ENCODE measurements at places on chromosomes 7 and 10.

DNA sequence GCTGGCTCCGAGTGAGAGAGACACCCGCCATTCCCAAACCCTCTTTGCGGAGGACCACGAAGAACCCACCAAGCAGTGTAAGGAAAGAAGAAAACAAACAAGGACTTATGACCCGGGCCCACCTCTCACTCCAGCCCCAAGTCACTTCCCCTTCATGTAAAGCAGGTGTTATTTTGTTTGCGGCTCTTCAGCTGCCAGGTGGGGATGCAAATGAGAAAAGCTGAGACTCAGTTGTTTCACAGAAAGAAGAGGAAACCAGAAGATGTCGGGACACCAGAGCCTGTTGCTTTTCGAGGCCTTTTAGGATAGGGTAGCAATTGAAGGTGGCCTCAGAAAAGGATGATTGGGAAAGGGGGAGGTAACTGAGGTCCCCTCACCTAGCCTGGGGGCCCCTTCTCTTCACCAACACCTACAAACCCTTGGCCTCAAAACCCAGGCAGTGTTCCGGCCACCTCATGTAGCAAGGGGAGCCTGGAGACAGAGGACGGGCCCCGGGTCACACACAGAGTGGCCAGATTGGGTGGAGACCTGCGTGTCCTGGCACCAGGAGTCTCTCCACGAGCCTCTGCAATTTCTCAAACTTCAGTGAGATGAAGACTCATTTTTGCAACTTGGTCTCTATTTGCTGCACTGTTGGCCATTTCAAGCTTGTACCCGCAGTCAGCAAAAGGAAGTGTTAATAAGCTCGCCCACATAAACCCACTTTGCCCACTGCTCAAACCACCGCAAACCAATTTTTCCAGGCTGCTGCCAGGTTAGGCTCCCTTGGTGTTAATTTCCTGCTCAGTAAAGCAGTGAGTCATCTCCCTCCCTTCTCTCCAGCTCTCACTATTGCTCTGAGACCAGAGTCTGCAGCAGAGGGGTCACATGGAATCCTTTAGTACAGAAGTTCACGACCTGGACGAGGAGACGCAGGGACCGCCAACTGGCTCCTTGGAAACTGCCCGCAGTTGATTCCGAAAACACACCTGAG is 45.5 kb downstream of the AOC1 start:
- no peak for DNase-seq

GRCh38 chr7:30924624-30925023 is 13.0 kb downstream of the AQP1 start:
- DNase-seq = no peak

DNA sequence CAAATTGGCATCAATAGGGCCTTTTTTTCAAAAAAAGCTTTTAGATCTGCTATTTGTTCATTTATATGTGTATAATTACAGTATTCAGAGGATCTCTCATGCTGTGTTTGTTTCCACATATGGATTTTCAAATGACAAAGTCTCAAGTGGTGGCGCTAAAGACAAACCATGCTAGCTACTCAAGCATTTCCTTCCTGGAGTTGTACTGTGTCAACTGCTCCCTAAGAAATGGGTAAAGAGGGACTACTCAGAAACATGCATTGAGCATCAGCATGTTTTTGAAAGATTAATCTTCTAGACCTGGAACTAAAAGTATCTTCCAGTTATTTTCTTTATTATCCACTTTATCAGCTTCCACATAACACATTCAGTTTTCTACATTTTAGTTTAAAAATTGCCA is 12.7 kb downstream of the CNTNAP2 start:
- no peak for DNase-seq

DNA sequence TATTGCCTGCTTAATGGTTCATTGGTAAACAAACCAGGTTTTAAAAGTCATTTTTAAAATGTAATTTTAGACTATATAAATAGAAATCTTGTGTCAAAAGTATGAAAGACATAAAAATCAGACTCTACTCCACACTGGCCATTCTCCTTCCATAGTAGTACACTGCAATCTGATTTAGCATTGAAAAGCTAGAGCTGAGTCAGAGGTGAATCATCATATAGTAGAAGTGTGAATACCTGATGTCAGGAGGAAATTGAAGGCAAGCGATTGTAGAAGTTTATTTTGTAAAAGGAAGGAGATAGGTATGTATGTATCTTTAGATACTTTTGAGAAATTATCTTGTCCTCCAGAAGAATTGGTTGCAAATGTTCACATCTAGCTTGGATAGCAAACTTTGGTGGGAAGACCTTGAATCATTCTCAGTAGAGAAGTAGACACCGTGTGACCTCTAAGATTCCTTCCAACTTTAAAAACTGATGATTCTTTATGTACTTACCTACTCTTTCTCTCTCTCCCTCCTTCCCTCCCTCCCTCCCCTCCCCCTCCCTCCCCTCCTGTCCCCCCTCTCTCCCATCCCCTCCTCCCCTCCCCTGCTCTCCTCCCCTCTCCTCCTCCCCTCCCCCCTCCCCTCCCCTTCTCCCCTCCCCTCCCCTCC is 88.1 kb downstream of the BTAF1 start:
- DNase-seq = no peak

DNA sequence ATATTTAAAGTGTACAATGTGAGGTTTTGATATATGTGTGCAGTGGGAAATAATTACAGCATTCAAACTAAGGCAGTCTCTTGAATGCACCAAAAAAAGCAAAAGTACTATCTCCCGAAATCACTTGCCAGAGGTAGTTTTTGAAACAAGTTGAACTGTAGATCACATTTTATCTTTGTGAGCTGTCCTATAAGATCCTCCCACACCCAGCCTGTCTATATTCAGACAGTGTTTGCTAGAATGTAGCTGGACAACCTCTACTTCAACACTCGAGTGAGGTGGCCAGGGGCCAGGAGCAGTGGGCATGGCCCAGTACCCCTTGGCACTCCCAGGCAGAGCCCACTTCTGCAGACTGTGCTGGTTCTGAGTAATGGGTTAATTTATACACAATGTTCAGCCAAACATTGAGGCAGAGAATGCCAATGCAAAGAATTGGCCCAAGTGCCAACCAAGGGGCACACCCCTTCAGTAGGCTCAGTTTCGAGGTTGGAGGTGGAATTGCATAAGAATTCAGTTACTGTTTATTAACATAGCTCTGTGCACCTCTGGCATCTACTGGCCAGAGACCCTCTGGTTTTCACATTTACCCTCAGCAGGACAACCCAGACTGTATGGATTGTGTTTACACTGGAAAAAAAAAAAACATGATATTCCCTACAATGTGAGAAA is 70.5 kb downstream of the AHR start:
- DNase-seq = no peak

- DNase-seq = no peak
Observed at GRCh38 chr7:111568870-111569462, 6.7 kb upstream of the IMMP2L start.

DNA sequence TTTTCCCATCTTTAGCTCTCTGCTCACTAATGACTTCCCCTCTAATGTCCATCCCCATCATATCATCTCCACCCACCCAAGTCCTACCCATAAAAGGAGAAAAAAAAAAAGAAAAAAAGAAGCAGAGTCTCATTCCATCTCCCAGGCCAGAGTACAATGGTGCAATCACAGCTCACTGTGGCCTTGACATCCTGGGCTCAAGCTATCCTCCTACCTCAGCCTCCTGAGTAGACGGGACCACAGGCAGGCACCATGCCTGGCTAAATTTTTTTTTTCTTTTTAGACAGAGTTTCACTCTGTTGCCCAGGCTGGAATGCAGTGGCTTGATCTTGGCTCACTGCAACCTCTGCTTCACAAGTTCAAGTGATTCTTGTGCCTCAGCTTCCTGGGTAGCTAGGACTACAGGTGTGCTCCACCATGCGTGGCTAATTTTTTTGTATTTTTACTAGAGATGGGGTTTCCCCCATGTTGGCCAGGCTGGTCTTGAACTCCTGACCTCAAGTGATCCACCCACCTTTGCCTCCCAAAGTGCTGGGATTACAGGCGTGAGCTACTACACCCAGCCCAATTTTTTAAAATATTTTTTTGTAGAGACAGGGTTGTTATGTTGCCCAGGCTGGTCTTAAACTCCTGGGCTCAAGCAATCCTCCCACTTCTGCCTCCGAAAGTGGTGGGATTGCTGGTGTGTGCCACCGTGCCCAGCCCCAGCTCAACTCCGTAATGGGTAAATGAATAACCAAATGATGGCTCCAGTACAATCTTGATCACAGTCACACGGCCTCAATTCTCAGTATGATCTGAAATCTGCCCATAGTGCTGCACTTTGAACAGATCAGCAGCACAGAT is 24.6 kb upstream of the SGMS1 start:
- no peak for DNase-seq

DNA sequence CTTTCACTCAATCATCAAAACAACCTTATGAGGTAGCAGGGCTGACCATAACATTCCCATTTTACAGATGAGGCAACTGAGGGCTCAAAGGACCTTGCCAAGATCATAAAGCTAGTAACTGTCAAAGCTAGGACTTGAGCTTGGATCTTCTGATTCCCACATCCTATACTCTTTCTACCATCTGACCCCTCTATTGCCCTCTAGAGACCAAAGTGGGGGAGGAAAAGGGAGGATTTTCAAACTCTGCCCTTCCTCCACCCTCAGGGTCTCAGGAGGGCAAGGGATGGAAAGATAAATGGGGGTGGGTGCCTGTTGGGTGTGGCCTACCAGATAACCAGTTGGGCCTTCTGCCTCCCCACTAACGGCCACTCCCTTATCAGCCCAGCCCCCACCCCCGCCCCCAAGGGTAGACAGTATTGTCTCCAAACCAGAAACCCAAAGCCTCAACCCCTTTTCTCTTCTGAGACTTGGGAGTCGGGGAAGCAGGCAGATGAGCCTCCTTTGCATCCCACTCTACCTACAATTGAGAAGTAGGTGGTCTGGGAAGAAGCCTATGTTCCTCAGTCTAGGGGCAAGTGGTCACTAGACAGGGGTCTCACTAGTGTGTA is 7.9 kb downstream of the LDB1 start:
- no peak for DNase-seq

DNA sequence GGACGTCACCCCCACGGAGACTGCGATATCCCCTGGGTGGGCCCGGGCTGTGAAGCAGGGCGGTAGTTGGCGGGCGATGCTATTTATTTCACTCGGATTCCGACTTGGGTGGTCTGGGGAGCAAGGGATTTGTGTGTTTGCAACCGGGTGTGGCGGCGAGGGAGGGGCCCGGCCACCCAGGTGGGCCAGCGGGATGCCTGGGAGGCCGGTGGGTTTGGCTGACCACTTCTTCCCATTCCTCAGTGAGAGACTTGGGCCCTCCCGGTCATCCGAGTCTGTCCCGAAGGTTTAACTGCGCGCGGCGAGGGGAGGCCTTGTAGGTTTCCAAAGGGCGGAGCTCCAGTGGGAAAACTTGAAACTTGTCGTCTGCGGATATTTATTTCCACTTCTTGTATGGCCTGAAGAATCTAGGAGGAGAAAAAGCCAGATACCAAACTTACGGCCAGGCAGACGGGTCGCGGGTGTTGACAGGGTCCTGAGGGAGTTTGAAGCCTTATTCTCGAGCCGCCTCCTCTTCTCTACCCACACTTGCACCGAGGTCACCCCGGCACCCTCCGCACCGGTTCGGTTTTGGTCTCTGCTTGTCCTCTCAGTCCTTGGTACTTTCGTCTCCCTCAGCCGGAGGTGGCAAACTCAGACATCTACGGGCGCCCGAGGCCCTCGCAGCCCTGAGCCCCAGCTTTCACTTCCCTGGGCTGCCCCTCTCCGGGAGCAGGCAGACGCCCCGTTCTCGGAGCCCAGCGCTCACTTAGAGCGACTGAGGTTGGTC is 17.9 kb downstream of the ZNF316 start:
- DNase-seq = no peak

DNA sequence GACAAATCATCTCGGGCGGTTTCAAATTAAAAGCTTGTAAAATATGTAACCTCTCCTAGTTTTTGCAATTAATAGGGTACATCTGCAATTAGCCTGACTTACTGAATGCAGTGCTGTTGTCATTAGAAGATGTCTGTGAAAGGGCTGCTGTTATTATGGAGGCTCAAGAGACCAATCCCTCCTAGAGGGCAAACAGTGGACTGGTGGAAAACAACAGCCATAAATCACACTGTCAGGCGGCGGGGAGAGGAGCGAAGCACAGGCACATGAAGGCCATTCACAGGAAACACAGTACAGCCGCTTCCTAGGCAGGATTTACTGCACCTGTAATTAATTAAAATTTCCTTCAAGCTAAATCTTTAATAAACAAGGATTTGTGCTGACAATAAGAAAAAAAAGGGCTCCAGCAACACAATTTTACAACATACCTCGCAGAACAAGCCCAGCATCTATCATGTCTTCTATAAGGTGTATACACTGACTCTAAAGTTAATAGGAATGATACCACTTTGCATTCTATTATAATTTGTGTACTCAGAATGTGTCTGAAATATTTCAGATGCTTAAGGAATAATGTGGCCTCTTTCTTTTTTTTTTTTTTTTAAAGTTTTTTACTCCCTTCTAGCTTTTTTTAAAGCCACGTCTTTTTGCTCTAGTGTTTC is 50.7 kb downstream of the ERCC6 start:
- DNase-seq = no peak

DNA sequence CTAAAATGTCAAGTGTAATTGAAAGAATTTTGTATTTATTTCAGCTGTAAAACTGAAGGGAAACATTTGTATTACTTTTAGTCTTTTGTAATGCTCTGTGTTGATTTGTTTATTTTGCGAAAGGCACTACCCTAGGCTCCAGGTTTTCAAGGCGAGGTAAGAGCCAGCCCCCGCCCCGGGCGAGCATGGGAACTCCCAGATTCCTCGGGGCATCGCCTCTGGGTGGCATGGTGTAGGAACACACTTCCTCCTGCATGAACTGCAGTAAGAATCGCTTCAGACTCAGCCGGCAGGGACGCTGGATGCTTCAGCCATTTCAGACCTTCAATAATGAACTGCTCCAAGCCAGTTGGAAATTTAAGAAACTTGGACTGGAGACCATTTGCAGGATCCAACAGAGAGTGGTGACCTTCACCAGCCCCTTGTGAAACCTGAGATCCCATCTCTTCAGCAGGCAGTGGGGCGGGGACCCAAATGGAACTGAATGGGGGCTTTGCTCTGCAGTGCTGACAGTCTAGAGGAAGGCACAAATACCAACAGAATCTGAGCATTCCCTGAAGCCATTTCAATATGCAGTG is 544.3 kb upstream of the MGMT start:
- DNase-seq = no peak

DNA sequence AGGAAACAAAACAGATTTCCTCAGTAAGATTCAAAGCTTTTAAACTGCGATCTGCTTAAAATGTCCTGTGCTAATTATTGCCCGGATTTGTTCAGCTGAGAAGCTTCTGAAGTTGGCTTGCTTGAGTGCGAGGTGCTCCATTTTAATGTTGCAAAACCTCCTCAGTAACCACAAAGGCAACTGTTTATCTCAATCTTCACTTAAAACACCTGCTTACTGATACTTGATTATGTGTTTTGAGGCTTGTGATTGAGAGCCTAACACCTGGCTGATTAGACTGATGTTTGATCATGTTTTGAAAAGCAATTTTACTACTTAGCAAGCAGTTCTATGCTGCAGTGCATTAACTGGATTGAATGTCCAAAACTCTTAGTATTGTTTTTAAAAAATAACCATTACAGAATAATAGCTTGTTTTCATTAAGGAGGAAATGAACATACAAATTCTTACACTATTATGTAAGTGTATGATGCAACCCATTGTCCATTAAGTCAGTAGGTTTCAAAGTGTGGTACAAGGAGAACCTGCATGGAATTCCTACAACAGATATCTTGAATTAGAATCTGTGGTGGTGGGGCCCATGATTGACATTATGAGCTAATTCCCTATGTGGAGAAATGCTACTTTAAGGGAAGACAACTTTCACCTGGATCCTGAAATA is 96.9 kb upstream of the FAM180A start:
- DNase-seq = no peak

All from stimulated activated CD8-positive, alpha-beta memory T cell treated with anti-CD3 and anti-CD28 coated beads, Interleukin-4, amount 100 ng/mL, for 1 hour (primary cell).